NCI-H1436 (cell line): ENCODE measurements at places on chromosomes 7 and 10.

GRCh38 chr10:72334825-72335393 is 19.8 kb downstream of the DNAJB12 start:
- no peak for DNase-seq

- no peak for DNase-seq
These were observed 14.9 kb upstream of the EZH2 start for GRCh38 chr7:148898845-148899484.

DNA sequence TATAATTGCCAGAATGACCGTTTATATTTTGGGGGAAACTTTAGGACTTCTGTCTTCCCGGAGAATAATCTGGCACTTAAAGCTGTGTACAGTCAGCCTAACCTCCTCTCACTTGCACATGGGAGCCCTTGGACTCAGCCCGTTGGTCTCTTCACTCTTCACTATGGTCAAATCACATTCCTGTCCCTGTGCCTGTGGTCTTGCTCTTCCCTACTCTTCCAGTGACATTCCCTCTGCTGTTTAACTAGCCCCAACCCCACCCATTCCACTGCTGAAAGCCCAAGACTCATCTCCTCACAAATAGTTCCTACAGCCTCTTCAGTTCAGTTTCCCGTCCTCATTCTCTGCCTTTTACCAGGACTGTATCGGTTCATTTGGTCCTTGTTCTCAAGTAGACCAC is 135.0 kb downstream of the DYNC1I1 start:
- no peak for DNase-seq

GRCh38 chr7:5596046-5596895 is 172.6 kb upstream of the TNRC18 start:
- DNase-seq: no peak

DNA sequence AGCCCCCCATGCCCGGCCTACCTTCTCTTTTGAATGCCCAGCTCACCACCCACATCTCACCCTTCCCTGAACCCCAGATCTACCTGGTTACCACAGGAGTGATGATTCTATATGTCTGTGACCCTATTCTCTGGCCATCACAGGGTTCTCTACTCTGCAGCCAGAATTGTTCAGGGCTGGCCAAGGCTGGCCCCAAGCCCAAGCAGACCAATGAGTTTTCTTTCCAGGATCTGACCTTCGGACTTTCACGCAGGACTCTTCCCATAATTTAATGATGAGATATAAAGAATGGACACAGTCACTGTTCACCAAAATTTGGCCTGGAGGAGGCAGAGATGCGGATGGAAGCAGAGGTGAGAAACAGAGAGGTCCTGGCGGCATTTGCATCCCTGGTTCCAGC is 72.6 kb downstream of the PIP4K2A start:
- no peak for DNase-seq

DNA sequence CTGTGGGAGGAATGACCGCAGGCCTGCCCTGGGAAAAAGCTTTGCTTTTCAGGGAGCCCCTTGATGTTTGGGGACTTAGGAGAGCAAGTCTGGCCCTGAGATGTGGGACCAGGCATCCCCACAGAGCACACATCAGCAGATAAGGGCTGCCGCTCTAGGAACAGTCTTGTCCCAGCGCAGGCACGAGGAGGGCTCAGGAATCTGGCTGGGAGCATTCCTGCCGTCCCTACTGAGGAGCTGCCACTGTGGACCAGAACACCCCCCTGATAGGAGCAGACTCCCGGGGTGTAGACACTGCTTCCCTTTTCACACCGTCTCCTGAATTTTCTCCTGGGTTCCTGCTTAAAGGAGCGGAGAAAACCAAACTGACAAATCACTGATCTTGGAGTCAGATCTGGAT is 232.3 kb downstream of the CUX1 start:
- DNase-seq: no peak

GRCh38 chr10:61871487-61871886 is 30.0 kb upstream of the ARID5B start:
- DNase-seq: no peak

DNA sequence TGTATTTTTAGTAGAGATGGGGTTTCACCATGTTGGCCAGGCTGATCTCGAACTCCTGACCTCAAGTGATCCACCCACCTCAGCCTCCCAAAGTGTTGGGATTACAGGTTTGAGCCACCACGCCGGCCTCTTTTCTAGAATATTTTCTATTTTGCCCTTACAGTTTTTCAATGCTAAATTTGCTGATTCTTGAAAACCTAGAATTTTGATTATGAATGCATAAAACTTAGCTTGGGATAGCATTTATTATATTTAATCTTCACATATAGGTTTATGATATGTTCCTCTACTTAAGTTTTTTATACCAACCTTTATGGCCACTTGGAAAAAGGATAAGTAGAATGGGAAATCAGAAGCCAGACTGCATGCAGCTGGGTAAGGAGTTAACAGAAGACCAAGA is 2.1 kb downstream of the TMEM60 start:
- no peak for DNase-seq

DNA sequence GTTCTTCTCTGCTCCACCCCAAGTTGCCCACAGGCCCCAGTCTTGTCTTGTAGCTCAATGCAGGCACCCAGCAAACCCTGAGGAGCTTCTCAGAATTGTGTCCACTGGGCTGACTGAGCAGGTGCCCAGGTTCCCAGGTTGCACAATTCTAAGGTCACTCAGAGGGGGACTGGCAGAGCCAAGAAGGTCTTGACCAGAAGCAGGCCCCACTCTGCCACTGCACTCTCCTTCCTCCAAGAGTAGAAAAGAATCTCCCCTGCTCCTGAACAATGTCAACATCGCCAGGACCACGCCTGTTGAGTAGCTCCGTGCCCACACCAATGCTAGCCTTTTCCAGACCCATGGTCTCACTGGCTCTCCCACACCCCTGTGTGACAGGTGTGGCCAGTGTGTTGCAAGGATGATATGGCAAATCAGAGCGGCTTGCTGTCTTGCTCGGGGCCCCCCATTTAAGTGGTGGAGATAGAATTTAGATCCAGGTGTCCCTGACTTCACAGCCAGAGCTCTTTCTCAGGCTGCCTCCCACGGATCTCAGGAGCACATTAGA is 577 bp downstream of the LRRC18 start:
- no peak for DNase-seq

- DNase-seq: no peak
These were observed 11.5 kb upstream of the AKR1B10 start for GRCh38 chr7:134515569-134516468.

DNA sequence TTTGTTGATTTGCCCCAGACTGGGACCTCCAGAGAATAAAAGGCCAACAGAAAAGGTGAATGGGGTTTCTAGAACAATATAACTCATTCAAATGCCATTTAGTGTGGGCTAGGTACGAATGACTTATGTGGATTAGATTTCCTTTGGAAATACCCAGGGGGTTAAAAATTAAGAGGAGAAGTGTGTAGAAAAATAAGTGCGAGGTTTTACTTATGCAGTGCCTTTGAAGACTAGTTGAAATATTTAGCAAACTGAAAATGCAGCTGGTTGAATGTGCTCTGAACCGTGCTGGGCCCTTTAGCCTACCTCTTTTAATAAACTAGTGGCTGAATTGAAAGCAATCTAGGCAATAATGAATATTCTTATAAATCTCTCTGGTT is 180.6 kb downstream of the LRMDA start:
- no peak for DNase-seq

GRCh38 chr7:122847871-122848473 is 38.3 kb downstream of the CADPS2 start:
- DNase-seq: no peak

DNA sequence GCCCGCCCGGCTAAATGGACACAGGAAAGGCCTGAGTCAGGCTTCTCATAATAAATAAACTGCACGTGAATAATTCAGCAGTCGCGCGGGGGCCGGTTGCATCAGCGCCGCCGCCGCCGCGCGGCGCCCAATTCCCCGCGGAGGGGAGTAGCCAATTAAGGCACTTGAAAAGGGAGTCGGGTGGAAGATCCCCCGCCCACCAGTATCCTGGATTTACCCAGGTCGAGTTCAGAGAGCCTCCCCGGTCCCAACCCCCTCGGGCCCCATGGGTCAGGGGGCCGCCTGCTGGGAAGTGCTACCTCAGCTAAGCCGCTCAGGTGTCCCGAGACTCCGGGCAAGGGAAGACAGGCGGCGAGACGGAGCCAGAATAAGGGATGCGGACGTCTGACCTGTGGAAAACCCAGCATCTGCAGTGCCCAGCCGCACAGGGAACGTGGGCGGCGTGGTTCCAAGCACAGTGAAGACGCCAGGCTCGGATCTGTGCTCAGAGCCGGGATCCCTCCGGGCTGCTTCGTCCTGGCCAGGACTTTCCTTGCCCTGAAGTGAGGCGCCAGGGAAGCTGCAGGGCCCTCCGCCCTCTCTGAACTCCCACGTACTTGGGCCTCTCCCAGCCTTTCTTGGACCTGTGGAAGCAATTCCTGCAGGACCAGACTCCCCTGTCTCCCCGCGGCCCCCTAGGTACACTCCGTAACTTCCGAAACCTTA is 7.3 kb upstream of the LBX1 start:
- DNase-seq: no peak

GRCh38 chr10:19968745-19969144 is 152.5 kb downstream of the PLXDC2 start:
- no peak for DNase-seq

GRCh38 chr7:82530361-82530760 is 86.8 kb upstream of the CACNA2D1 start:
- no peak for DNase-seq

GRCh38 chr10:48493083-48493871 is 111.6 kb downstream of the ARHGAP22 start:
- DNase-seq: no peak

- no peak for DNase-seq
These were observed 297.5 kb downstream of the GFRA1 start for GRCh38 chr10:115975506-115975905.

GRCh38 chr7:461117-461452 is 58.6 kb downstream of the PDGFA start:
- no peak for DNase-seq

DNA sequence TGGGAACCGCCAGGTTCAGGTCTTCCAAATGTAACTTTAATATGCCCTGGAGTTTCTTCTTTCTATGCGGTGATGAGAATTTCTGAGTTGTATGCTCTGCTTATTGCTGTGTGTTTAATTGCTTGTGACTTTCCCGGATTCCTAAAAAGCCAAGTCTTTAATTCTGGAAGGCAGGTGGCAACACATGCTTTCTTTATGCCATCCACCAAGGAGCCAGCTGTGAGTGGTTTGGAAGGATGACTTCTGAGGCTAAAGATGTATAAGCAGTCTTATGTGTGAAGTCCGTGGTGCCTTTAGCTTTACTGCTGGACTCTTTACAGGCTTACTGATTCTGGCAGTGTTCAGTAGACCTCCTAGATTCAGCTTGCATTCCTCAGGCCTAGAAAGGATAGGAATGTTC is 3.1 kb downstream of the SDK1 start:
- DNase-seq: no peak

- DNase-seq: no peak
These were observed 7.5 kb downstream of the GRB10 start for GRCh38 chr7:50775231-50775630.

GRCh38 chr7:151150388-151150787 is 17.1 kb downstream of the GBX1 start:
- DNase-seq: no peak

GRCh38 chr10:101839002-101839401 is 4.6 kb downstream of the KCNIP2 start:
- DNase-seq: no peak

DNA sequence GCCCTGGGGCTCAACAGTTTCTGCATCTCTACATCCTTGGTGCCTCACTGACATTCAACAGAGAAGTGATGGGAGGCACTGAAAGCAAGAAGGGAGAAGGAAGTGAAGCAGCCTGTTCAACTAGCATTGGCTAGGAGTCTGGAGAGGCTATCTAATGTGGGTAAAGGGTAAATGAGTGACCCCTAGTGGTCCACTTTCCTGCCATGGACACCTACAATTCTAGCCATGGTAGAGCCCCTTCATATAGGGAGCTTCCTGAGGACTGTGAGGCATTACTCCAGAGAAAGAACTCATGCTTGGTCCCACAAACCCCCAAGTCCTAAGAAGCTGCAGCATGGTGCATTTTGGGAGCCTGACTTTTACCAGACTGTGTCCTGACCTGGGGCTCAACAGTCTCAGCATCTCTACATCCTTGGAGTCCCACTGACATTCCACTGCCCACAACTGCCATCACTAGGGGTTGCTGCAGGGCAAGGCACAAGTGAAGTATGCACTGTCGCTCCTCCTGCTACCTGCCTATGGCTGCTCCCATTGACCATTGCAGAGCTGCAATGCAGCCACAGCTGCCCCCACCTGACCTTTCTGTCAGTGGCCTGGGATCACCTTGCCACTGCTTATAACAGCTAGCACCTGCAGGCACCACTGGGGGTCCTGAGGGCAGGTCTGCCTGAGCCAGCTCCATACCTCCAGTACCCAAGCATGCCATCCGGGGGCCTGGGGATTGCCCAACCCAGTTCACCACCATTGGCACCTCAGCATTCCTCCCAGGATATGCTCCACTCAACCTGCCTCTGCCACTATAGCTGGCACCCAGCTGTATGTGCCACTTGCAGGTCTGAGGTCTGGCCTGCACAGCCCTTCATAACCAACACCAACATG is 44.1 kb upstream of the CDK6 start:
- no peak for DNase-seq

DNA sequence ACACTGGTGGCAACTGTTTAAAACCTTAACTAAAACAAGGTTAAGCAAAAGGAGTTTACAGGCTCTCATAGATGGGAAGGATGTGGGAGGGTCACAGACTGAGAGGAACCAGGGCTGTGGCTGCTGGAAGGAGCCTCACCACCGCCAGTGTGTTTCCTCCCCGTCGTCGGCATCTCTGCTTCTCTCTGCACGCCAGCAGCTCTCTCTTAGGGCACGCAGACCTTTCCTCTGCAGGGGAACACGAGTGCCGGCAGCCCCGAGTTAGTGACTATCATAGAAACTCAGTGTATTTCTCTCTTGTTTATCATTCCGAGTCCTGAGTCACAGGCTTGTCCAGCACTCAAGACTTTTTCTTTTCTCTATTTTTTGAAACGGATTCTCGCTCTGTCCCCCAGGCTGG is 8.1 kb upstream of the SH2D4B start:
- no peak for DNase-seq

- no peak for DNase-seq
These were observed 169.1 kb upstream of the MEOX2 start for GRCh38 chr7:15855525-15856109.

DNA sequence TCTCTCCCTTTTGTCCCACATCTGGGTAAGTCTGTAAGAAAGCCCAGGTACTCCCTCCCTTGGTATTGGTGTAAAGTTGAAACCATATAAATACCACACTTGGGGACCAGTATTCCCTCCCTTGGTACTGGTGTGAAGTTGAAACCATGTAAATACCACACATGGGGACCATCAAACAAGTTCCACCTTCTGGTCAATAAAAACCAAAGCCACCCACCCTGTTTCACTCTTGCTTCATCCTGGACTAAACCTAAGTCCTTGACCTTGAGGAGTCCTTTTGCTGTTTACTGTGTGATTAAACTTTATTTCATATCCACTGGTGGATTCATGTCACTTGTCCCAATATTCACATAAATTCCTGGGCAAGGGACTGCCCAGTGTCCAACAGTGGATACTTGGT is 8.4 kb downstream of the P4HA1 start:
- no peak for DNase-seq

DNA sequence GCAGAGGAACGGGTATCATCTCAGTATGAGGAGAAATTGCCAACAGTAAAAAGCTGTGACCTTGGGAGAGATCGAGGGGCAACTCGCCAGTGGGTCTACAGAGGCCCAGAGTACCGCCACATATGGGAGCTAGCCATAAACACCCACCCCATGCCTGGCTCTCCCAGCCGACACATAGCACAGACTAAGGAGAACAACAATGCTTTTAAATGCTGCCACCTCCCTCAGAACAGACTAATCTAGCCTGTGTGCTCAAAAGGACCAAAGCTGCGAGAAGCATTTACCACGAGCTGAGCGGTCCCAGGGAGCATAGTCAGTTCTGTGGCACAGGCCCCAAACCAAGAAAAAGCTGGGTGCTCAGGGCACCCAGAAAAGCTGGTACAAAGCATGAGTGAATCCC is 73.3 kb downstream of the LSM5 start:
- no peak for DNase-seq
